ENCODE measurements at places on chromosomes 2 and 18. TPM values are rescaled to one million over a fixed set of nuclear protein-coding genes. Genes with fewer than 3 reads are reported as not detected.

DNA sequence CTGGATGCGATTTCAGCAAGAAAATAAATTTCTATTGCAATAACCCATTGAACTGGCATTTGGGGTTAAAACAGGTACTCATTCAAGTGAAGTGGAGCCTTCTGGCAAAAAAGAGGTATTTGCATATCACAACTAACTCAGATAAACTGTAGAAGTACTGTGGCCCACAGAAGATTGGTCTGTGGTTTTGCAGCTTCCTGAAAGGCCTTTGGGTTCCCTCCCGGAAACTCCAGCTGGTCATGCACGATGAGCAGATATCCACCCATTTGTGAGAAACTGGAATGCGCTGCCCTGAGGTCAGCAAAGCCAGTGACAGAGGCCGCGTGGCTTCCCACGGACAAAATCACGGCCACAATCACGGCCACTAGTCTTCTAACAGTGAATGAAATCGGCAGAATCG is 106.3 kb downstream of the EPHA4 start:
- DNase-seq = no peak

Gene RAD51AP2
- total RNA-seq = not detected

Gene SH3RF3
- 1.3 TPM for total RNA-seq

GRCh38 chr18:59564561-59564960 is 132.7 kb downstream of the CCBE1 start:
- DNase-seq = no peak

GRCh38 chr2:176562359-176563078 is 293.3 kb downstream of the MTX2 start:
- DNase-seq = no peak

DNA sequence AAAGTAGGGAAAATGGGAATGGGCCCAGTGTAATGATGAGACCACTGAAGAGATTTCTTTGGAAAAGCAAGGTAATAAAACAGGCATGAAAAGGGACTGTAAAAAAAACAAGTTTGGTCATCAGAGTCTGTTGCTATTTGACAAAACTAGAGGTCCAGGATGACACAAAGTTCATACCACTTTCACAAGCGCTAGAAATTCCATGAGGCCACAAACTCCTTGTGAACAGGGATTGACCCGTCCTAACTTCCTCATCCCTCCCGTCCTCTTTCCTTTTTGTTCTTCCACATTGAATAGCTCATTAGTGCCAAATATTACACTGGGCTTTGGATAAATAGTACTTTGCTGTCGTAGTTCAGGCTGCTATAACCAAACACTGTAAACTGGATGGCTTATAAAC is 188.8 kb upstream of the EPC2 start:
- DNase-seq = no peak

Gene XDH
- 75.2 TPM for total RNA-seq

Gene SPHKAP
- not detected for total RNA-seq

GRCh38 chr2:233966388-233966787 is 49.2 kb downstream of the TRPM8 start:
- no peak for DNase-seq

Gene PJVK
- total RNA-seq = 1.1 TPM

GRCh38 chr2:134396493-134396892 is 142.6 kb downstream of the MGAT5 start:
- DNase-seq = peak; percentile 72

DNA sequence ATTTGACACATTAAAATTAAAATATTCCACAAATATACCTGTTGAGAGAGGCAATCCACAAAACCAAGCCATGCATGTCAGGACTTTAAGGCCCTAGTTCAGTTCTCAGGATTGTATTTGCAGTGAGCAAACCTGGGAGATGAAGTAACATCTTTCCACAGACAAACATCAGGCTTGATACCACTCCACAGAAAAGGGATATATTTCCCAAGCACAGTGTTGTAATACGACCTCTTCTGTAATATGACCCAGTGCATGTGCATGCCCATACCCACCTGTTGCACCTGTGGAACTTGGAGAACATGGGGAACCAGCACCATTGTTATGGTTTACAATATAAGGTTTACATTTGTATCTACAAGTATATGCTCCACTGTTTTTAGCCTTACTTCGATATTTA is 184.0 kb downstream of the PDE11A start:
- DNase-seq = no peak

Gene LHCGR
- not detected for total RNA-seq

DNA sequence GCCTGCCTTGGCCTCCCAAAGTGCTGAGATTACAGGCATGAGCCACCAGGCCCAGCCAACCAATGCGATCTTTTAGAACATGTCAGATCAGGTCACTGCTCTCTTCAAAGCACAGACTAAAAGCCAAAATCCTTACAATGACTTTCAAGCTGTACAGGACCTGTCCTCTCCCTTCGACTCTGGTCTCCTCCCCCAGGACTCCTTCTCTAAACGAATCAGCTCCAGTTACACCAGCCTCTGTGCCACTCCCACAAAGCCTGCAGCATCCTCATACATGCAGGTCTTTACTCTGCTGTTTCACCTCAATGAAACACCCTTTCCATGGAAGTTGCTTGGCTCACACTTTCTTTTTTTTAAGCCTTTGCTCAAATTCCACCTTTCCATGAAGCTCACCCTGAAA is 436.0 kb downstream of the METTL4 start:
- DNase-seq = no peak

GRCh38 chr2:118913803-118914645 is 28.0 kb upstream of the MARCO start:
- DNase-seq = no peak

Gene CD226
- 1.0 TPM for total RNA-seq

- no peak for DNase-seq
These were observed 7.0 kb upstream of the LYPD1 start for GRCh38 chr2:132676999-132677398.

Gene EFR3B
- 0.98 TPM for total RNA-seq

Gene SPATA3
- total RNA-seq = not detected

DNA sequence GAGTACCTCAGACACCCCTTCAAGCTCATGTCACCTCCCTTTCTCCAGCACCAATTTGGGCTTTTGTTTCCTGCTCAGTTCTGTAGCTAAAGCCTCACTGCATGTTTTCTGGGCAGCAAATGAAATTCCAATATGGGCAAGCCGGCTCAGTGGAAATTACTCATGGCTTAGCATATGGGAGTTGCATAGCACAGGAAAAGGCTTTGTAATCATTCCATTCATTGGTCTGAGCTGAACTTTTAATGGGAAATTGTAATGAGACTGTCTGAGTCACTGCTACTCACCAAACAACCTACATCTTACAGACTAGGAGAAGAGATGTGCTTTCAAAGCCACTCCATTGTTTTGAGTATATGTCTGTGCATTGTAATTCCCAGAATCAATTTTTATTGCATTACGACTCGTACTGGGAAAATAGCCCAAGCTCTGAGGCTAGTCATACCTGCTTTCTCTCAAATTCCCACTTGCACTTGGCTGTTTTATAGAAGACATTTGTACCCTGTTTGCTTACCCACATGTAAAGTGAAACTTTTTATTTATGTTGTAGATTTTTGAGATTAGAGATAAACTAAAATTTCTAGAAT is 139.5 kb upstream of the LRATD1 start:
- no peak for DNase-seq

Gene ZNF532
- total RNA-seq = 7.1 TPM

GRCh38 chr2:221447310-221447709 is 124.8 kb downstream of the EPHA4 start:
- DNase-seq = no peak

Gene AOX1
- total RNA-seq = 5.7 TPM

Gene KCNF1
- 1.1 TPM for total RNA-seq

Gene HSBP1L1
- total RNA-seq = 42.4 TPM

Gene CABLES1
- total RNA-seq = 9.4 TPM

GRCh38 chr2:174634130-174635014 is 36.8 kb upstream of the WIPF1 start:
- DNase-seq = no peak

Gene CXCR2
- total RNA-seq = 0.18 TPM

Gene CDC42EP3
- 19.5 TPM for total RNA-seq

Gene SERPINB12
- total RNA-seq = not detected

- DNase-seq = no peak
These were observed 6.2 kb downstream of the GLI2 start for GRCh38 chr2:120741571-120742561.
